Activated T-cell treated with anti-CD3 and anti-CD28 coated beads, Interleukin-2, amount 50 U/mL, for 1 hour (primary cell): ENCODE measurements at places on chromosomes 4 and X.
A peak's percentile ranks its signal among the peaks of the same experiment; 100 is the strongest.

DNA sequence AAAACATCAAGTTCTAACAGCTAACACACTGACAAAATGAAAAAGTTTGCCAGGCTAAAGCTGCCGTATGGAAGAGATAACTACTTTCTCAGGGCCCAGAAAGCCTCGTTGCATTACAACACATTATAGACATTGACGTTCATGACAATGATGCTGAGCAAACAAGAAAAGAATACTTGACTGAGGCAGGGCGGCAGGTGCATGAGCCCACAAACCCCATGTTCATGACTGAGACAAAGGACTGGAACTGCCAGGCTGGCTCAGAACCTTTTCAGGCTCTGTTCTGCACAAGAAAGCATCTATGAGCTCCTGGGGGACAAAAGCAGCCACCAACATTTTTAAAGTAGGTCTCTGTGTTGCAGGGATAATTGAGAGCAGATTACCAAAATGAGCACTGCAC is 13.6 kb downstream of the TLR6 start:
- no peak for DNase-seq

DNA sequence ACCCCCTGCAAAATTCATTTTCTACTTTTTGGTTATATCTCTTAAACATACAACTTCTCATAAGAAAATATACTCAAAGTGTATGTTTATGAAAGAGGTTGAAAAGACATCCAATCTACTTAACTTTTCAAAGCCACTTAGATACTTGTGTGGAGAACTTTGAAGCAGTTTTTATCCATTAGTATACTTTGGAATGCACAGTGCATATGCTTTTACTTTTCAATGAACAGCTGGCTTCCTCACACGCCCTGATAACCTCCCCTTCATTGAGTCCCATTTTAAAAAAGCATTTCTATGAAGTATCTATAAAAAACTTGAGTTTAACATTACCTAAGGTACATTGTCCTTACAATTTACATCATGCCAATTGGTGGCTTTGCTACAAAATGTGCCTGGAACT is 73.8 kb downstream of the VEGFC start:
- no peak for DNase-seq

GRCh38 chrX:149568701-149569296 is 18.5 kb downstream of the MAGEA9B start:
- no peak for DNase-seq

GRCh38 chrX:39479856-39480255 is 617.9 kb downstream of the BCOR start:
- no peak for DNase-seq

DNA sequence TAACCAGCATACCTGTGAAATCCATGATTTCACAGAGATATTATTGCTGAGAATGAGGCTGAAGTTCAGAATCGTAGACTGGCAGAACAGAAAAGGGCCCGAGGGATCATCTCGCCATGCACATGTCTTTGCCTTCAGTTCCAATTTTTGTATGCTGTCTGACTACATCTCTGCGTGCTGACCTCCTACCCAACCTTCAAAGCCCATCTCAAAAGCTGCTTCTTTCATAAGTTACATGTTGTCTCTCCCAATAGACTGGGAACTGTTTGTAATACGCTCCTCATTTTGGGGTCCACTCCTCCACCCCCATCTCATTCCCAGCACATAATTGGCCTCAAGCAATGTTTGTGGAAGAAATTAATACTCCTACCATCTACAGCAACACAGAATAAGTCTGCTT is 78.2 kb downstream of the RTL5 start:
- DNase-seq = no peak

GRCh38 chrX:132226169-132226568 is 6.9 kb upstream of the RAP2C start:
- DNase-seq = no peak

- DNase-seq = no peak
Measured at GRCh38 chr4:176566769-176567168, 226.0 kb downstream of the VEGFC start.

GRCh38 chrX:48961585-48962091 is 4.2 kb upstream of the OTUD5 start:
- no peak for DNase-seq

DNA sequence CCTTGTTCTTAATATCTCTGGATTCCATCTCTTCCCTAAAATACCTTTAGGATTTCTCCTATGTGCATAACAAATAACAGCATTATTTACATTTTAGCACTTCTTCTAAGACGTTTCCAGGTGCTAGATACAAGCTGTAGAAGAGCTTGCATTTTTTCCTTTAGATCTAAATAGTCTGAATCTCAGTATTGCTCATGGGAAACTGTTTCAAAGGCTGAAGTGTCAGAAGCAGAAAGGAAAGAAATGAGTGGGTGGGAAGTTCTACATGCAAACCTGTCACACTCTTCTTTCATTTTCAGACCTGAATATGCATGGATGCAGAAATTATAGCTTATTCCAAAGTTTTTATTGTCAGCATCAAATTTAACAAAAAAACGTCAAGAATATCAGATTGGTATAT is 41.8 kb downstream of the FGF13 start:
- DNase-seq = no peak

- no peak for DNase-seq
Measured at GRCh38 chr4:179465131-179465797, 2023.0 kb upstream of the AGA start.

- DNase-seq = no peak
Measured at GRCh38 chrX:41142130-41142910, 57.1 kb downstream of the USP9X start.

GRCh38 chrX:44216171-44216570 is 127.3 kb downstream of the EFHC2 start:
- DNase-seq = no peak

DNA sequence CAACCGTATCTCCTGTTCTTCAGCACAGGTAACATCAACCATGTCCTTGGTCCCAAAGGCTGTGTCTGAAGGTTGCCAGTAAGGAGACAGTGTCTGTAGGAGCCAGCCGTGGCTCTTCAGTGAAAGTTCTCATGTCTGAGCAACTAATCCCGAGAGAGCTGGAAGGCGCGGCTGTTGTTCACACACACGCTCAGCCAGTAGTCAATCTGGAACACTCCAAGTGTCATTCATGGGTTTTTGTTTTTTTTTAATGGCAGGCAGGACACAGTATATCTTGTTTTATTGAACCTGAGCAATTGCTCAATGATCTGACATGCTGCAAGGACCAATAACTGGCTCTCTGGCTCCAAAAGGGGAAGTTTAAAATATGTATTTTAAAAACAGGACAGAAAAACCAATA is 48.4 kb upstream of the MAP3K15 start:
- no peak for DNase-seq

GRCh38 chr4:41095192-41095872 is 119.0 kb downstream of the APBB2 start:
- no peak for DNase-seq

DNA sequence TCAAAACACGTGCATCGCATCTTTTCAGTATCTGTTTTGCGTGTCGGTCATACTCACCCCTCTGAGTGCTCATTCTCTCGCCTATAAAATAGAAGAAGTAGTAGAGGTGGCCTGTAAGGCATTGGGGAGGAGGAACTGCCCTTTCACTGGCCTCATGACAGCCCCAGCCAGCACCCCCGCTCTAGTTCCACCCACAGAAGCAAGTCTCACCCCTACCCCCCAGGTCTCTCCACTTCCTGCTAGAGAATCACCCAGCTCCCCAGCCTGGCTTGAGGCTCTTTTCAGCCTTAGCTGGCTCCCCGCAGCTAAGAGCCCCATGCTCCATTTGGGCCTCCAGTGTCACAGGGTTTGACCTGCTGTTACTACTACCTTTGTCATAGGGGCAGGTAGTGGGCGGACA is 11.8 kb downstream of the HDAC6 start:
- DNase-seq = peak; percentile 2

DNA sequence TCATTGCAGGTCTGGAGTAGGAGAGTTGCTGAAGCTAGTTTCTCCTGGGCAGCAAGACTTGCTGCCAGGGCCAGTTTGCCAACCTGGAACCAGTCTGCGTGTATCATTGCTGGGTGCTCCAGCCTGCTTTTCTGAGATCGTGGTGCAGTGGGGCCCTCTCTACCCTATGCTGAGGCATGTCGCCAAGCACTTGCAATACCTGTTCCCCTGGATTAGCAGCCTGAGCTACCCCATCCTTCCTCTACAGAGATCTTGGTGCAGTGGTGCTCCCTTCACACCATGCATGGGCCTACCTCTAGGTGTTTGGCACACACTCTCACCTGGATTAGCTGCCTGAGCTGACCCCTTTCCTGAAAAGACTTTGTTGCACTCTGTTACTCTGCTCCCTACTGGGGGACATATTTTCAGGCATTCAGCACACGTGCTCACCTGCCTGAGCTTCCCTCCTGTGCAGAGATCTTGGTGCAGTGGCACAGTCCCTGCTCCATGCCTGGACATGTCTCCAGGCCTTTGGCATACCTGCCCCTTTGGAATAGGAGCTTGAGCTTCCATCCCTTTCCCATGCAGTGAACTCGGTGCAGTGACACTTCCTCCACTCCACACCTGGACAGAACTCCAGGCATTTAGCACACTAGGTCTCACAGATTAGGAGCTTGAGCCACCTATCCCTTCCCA is 133.7 kb upstream of the CXCL13 start:
- DNase-seq = no peak

DNA sequence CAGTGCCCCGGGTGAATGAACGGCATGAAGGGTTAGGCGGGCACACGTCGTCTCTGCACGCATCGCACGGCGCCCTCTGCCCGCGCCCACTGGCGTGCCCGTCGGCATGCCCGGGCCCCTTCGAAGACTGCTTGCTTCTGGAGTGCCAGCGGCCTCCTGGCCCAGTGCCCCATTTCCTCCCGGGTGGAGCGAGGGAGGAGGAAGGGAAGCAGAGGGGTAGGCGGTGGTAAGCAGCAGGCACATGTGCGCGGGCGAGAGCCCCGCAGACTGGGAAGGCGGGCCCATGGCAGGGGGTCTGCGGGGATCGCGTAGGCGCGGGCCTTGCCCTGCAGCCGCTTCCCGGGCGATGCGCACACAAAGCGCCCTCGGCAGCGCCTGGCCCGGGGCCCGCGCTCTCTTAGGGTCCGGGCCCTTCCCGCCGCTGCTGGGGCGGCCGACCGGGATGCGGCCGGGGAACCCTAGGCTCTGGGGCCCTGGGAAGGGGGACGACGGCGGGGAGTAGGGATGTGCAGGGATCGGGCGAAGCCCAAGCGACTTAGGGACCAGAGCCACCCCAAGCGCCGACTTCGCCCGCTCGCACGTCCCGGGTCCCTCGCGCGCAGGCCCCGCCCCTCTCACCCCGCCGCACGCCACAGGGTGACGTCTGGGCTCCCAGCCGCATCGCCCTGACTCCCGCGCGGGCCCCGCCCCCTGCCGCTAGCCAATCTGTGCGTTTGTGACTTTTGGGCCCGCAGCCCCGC is 866 bp upstream of the EMD start:
- DNase-seq = peak; percentile 64

DNA sequence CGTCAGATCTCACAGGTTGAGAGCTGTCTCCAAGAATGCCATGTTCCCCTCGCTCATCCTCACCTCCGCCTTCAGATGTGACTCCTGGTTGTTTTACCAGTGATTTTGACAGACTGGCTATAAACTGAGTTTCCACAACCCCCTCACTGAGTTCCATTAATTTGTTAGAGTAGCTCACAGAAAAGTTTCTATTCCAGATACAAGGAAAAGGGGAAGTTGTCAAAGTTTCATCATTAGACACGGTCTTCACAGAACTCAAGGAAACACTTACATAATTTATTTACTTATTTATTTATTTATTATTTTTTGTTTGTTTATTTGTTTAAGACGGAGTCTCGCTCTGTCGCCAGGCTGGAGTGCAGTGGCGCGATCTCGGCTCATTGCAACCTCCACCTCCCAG is 55.7 kb upstream of the IQSEC2 start:
- no peak for DNase-seq

DNA sequence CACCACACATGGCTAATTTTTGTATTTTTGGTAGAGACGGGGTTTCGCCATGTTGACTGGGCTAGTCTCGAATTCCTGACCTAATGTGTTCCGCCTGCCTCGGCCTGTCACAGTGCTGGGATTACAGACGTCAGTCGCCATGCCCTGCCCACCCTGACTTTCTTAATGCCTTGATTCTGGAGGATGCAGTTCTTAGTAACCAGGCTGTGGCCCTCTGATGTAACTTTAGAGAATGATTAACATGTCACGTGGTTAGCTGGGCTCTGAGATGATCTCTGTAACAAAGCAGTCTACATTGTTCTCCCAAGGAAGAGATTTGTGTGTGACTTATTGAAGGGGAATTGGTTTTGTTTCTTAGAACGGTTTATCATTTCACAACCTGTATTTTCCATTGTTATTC is 30.6 kb downstream of the ANK2 start:
- DNase-seq = no peak

DNA sequence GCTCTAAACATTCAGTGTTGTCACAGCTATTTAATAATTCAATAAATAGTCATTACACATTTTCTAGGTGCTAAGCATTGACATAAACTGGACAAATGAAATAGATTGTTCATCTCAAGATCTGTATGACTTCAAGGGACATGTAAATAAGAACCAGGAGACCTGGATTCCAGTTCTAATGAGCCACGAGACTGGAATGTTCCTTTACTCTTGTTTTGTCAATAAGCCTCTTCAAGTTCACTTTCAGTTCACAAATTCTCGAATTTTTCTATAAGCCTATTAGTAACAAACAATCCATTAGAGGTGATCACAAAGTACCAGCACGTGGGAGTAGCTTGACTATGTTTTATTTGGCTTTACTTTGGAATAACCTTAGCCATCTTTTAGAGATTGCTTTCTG is 514.0 kb upstream of the SMIM31 start:
- DNase-seq = no peak

DNA sequence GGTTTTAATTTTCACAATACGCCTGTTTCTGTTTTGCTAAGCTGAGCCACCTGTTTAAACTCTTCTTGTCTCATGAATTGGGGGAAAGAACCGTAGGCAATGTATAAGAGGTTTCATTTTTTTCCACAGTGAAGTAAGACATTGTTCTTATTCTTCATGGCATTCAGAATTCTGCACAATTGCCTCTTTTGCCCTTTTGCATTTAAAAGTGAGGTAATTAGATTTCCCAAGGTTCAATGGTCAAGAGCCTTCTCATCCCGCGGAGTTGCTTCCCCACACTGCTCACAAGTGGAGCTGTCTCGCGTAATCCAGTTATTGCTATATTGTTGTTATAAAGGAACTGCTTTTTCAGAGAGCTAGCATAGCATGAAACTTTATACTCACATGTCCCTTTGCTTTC is 90.9 kb upstream of the SPRY1 start:
- no peak for DNase-seq

DNA sequence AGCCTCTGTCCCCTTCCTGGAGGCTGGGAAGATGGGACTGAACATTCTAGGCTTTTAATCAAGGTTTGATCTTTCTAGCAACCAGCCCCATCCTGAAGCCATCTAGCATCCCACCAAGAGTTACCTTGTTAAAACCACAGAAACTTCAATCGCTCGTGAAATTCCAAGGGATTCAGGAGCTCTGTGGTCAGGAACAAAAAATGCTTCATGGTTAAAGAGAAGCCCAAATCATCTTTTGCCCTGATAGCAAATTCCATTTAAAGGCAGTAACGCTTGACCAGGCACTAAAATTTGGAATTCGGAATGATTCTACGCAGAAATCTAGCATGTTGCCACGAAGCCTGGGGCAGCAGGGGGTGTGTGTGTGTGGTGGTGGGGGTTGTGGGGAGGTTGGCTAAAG is 47.8 kb downstream of the CASP6 start:
- DNase-seq = no peak
